Activated CD8-positive, alpha-beta memory T cell treated with anti-CD3 and anti-CD28 coated beads, Interleukin-2, amount 50 U/mL, for 4 hours (primary cell): ENCODE measurements at places on chromosomes 1 and 21.

- no peak for DNase-seq
Measured at GRCh38 chr1:96559181-96559580, 162.4 kb upstream of the PTBP2 start.

GRCh38 chr1:116878804-116879477, 30.8 kb upstream of the PTGFRN start:
- DNase-seq = no peak

DNA sequence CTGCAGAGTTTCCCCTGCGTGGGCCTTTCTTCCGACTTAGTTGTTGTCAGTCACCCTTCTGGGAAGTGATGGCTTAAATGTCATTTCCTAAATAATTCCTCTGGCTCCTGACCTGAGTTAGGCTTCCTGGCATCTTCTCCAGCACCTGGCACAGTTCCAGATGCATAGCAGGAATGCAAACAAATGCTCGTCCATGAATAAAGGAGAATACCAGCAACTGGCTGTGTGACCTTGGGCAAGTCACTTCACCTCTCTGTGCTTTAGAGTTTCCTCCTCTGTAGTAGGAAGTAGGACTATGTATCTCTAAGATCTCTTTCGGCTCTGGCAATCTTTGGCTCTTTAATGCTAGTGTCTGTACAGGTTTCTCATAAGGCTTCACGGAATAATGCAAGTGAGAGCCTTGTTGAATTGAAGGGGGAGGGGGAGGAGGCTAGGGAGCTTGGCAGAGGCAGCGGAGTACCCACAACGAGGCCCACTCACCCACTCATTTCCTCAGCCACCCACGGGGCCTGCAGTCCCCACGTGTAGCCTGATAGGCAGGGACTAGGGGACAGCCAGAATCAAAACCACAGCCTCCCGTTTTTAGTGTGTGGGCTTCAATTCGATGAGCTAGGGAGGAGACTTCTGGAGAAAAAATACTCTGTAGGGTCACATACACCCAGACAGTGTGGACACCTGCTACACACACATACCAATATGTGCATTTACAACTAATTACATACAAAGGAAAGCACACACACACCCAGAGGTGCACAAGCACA, 48.1 kb downstream of the TENT5C start:
- DNase-seq = no peak

GRCh38 chr1:50421768-50422674, 1.2 kb downstream of the DMRTA2 start:
- DNase-seq = no peak

DNA sequence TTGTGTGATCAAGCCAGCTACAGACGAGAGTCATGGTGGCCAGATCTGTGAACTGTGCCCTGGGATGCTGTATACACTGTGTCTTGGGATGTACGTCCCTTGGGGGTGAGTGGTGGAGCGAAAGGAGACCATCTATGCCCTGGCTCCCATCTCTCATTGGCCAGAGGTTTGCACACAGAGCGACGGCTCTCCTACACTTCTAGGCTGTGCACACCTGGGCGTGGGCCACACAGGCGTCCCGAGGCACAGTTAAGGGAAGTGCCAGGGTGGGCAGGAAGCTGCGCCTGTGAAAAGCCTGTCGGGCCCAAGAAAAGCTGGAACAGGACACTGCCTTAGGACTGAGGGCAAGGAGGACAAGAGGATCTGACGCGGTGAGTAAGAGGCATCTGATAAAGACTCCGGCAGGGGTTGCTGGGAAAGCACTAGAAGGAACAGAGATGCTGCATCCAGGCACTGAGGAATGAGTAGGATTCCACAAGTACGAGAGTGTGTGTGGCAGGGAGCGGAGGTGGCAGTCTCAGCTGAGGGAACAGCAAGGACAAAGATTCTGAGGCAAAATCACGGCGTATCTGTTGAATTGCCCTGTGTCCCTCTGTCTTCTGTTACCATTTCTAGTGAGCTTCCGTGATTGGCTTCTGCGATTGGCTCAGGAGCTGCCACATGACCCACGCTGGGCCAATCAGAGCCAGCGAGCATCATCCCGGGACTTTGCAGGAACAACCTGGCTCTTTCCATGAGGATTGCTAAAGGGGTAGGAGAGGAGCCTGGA, 67.9 kb upstream of the ZBTB40 start:
- DNase-seq = no peak

- no peak for DNase-seq
Measured at GRCh38 chr21:31801551-31802219, 69.8 kb upstream of the SCAF4 start.

DNA sequence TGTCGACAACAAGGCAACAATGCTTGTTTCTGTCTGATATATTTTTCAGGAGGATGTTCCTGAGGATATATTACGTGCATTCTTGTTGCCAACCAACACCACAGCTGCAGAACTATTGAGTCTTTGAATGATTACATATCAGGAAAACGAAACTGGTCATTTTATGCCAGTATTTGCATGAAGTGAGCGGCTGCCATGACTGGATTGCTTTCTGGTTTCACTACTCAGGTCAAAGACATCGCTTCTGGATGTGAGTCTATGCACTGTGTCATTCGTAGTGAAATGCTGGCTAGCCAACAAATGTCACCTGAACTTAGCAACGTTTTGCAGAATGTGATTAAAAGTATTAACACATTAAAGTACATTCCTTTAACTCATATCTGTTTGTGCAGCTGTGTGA, 35.8 kb upstream of the OLFM3 start:
- DNase-seq = no peak

- peak; percentile 79 for DNase-seq
Measured at GRCh38 chr1:155976062-155976912, 2.1 kb downstream of the ARHGEF2 start.
